Hematopoietic multipotent progenitor cell treated with erythropoietin and hydrocortisone succinate and interleukin-3 and kit ligand, for 8 days (in vitro differentiated cells): ENCODE measurements at places on chromosomes 4 and X.

- no peak for DNase-seq
Measured at GRCh38 chrX:150062292-150063137, 124.2 kb upstream of the EOLA2 start.

DNA sequence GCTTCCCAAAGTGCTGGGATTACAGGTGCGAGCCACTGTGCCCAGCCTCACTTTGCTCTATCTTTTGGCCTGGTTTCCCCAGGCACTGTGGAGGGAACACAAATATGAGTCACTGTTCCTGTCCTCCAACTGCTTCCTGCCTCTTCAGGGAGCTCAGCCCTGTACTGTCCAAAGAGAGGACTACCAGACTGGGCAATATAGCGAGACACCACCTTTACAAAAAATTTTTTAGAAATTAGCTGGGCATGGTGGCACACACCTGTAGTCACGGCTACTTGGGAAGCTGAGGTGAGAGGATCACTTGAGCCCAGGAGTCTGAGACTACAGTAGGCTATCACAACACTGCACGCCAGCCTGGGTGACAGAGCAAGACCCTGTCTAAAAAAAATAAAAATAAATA, 16.9 kb upstream of the WAS start:
- DNase-seq, result no peak

DNA sequence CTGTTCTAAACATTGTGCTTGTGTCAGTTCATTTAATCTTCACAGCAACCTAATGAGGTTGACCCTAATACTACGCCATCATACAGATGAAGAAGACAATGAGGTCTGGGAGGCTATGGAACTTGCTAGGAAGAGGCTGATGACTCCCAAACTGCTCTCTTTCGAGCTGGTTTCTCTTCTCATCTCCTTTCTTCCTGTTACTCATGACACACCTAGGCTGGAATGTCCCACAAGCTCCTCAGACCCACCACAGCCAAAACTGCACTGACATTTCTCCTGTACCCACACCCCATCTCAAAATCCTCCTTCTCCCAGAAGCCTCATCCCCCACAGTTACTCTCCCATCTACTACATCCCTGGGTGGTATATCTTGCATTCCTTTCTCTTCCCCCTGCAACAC, 27.4 kb upstream of the PJA1 start:
- DNase-seq, result no peak

GRCh38 chr4:81506731-81507130, 35.0 kb upstream of the RASGEF1B start:
- no peak for DNase-seq

DNA sequence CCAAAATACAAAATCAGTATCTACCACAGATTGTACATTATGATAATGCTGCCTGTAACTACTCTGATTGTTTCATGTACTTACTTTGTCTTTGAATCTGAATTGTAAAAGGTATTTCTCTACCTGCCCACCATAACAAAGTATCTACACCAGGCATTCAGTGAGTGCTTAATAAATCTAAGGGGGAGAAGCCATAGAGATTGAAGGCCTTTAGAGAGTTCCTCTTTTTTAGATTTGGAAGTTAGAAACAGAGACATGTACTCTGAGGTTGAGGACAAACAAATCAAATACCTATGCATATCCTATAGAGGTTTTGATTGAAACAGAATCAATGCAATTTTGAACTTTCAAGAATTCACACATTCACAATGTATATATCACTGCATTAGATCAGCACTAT, 42.7 kb downstream of the SAT1 start:
- no peak for DNase-seq

DNA sequence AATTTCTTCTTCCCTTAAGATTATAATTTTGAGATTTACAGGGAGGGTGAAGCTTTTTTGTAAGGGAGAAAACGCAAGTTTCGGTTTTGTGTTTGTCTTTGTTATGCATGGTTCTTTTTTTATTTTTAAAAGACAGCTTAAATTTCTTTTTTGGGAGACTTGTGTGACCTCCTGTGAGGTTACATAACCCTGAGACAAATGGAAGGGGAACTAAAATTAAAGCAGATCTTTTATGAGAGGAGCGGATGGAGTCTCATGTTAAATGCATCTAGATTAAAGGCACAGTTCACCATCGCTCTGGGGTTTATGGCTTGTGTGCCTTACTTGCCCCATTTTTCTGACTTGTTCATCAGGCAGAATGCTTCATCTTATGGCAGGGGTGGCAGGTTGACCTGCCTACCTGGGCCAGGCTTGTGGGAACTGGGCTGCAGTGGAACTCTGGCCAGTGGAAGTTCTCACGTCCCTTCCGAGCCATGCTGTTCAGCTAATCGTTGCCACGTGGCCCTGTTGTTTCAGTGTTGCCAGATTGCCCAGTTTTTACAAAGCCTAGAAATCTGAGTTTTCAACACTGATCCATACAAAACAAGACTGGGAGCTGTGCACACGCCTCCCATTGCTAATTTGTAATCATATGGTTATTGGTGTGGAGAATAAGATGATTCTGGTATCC, 291.8 kb downstream of the ARHGAP10 start:
- DNase-seq, result no peak

GRCh38 chr4:153257151-153257620, 52.9 kb downstream of the TRIM2 start:
- no peak for DNase-seq

GRCh38 chr4:115334736-115335411, 221.5 kb upstream of the NDST4 start:
- no peak for DNase-seq

- no peak for DNase-seq
Measured at GRCh38 chr4:81030981-81031791, 678 bp downstream of the BMP3 start.

GRCh38 chrX:9698576-9698975, 67.1 kb downstream of the GPR143 start:
- no peak for DNase-seq

DNA sequence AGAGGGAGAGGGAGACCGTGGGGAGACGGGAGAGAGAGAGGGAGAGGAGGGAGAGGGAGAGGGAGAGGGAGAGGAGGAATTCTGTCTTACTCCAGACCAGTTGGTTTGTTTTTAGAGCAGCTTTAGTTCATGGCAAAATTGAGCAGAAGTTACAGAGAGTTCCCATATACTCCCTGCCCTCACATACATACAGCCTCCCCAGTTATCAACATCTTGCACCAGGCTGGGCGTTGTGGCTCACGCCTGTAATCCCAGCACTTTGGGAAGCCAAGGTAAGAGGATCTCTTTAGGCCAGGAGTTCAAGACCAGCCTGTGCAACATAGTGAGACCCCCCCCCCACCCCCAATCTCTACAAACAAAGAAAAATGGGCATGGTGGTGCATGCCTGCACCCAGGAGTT, 79.8 kb upstream of the OGT start:
- DNase-seq, result peak; percentile 44

DNA sequence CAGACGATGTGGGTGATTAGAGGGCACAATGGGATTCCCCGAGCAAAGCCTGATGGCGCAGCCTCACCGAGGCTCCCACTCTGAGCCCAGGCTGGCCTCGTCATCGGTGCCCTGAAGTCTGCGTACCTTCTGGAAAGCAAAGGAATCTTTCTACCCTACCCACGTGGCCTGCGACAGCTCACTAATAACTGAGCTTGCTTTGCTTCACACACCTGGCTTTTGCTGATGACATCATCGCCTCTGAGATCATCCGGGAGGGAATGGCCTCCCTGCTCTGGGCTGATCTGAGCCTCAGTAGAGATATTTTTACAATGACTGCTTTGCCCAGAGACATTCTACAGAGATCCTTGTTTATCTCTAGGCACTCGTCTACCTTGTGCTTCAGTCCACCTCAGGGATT, 45.4 kb upstream of the PDLIM3 start:
- DNase-seq, result no peak

- DNase-seq, result no peak
Measured at GRCh38 chr4:15237648-15238230, 190.1 kb upstream of the C1QTNF7 start.

- DNase-seq, result no peak
Measured at GRCh38 chrX:18031726-18032375, 170.8 kb upstream of the RAI2 start.

GRCh38 chr4:38131371-38132091, 171.3 kb downstream of the PTTG2 start:
- no peak for DNase-seq

DNA sequence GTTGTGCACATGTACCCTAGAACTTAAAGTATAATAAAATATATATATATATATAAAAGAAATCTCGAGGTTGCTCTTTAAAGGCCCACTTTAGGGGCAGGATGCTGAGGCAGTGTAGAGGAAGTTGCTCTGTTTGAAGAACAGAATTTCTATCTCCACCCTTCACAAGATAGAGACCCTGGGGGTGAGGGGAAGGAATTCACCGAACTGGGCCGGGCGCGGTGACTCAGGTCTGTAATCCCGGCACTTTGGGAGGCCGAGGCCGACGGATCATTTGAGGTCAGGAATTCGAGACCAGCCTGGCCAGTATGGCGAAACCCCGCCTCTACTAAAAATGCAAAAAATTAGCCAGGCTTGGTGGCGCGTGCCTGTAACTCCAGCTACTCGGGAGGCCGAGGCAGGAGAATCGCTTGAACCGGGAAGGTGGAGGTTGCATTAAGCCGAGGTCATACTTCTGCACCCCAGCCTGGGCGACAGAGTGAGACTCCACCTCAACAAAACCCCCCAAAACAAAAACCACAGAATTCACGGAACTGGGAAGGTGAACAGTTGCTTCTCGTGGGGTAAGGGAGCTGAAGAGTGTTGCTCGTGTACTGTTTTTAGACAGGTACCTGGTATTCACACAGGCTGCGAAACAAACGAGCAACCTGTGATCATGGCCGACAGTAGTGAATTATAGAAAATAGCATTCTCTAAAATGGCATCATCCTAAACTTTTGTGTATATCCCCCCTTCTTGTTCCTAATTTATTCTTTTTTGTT, 6.2 kb downstream of the PLAC8 start:
- no peak for DNase-seq

- DNase-seq, result no peak
Measured at GRCh38 chr4:139890816-139891215, 225.2 kb downstream of the MGST2 start.

- no peak for DNase-seq
Measured at GRCh38 chr4:187139141-187139540, 415.5 kb upstream of the FAT1 start.

GRCh38 chr4:108483079-108483478, 137.3 kb upstream of the RPL34 start:
- DNase-seq, result peak; percentile 31

- DNase-seq, result no peak
Measured at GRCh38 chrX:50629774-50630173, 159.1 kb upstream of the DGKK start.

DNA sequence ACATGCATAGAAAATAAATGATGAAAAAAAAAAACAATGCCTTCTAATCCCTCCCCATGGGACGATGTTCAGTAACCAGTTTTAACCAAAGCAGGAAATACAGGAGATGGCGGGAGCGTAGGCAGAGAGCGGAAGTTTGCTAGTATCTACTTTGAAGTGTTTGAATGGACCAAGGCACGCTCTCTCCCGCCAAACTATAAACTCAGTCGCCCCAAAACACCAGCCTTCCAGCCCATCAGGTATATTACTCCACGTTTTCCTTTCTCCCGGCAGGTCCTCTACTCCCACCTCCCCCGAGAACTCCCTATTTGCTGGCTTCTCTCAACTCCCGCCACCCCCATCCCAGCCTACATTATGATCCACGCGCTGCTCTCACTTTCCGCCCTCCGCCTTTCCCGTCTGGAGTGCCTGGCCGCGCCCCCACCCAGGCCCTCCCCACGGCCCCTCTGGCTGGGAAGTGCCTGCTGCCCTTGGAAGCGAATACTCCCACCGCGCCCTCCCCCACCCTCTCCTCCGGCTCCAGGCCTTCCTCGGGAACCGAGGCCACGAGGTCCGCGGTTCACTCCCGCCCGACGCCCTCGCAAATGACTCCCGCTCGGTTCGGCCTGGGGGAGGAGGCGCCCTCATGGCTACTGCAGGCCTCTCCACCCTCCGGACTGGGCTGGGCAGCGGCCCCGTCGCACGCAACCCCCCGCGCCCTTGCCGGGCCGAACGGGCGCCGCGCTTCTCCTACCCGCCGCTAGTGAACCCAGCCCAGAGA, 723 bp downstream of the DHX15 start:
- DNase-seq, result peak; percentile 70

DNA sequence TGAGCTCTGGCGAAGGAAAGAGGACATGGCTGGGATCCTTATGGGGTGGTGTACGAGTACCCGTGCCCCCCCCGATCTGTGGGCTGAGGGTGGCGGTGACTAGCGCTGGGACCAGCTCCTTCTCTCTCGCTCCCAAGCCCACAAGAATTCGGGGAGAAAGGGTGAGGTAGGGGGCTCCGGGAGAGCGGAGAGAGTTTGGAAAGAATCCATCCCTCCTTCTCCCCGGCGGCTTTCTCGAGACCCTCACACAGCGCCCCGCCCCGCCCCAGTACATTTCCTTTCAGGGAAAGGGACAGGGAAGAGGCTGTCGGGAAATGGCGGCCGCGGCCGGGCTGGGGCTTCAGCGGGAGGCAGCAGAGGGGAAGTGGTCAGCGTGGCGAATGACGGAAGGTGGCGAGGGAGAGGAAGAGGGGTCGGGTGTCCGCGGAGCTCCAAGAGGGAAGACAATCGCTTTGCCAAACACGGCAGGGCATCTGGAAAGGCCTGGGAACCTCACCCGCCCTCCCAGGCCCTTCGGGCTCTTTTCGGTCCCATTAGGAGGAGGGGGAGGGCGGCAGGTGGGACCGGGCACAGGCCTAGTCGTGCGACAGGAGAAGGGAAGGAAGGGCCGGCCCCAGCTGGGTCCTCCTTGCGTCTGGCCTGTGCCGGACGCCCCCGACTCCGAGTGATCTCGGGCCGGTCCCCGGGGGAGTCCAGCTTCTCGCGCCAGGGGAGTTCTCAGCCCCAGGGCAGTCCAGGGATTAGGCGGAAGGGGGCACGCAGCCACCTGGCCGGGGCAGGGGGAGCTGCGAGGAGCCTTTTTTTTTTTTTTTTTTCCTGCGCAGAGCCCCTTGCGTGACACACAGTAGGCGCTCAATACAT, 10.2 kb downstream of the HNRNPH2 start:
- no peak for DNase-seq

GRCh38 chr4:7638489-7638888, 203.8 kb upstream of the PSAPL1 start:
- no peak for DNase-seq

GRCh38 chr4:56261027-56261426, 126.3 kb downstream of the AASDH start:
- DNase-seq, result no peak

DNA sequence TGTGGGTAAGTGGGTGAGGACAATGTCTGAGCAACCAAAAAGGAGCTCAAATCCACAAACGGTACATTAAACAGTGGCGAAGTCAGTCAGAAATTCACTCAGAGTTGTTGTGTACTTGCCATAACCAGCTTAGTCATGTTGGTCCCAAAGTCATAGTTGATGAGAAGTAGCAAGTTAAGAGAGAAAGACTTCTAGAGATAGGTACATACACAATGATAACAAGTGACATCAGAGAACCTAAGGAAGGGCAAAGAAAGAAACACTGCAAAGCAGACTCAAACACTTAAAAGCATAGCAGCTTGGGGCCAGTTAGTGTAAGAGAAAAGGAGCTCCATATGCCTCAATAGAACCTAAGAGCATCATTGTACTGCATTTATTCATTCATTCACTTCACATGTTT, 30.2 kb downstream of the DYNLT3 start:
- DNase-seq, result no peak
